Non-pigmented ciliary epithelial cell (primary cell): ENCODE measurements at places on chromosomes 1 and 21.

- no peak for DNase-seq
These were observed 64.5 kb downstream of the BCAR3 start for GRCh38 chr1:93616996-93617669.

DNA sequence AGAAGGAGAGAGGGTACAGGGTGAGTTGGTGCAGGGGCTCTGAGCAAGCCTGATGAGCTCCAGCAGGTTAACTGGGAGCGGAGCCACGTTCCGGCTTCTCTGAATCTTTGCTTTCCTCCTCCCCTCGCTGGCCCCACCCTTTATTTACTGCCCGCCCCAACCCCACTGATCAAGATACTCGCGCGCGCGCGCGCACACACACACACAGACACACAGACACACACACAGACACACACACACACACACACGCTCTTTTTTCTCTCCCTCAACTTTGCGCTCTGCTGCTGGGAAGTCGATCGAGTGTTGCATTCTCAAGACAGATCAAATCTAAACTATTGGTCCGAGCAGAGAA is at the start of gene GRIK1:
GRIK1 (minus strand) TSS at position 73 of the 352 bp plus-strand sequence.
- DNase-seq: no peak

GRCh38 chr1:222042120-222042519 is 300.2 kb upstream of the DUSP10 start:
- no peak for DNase-seq

- no peak for DNase-seq
These were observed 10.0 kb downstream of the NCF2 start for GRCh38 chr1:183580281-183580682.

GRCh38 chr1:195763907-195764374 is 844.3 kb downstream of the KCNT2 start:
- no peak for DNase-seq

GRCh38 chr1:179586107-179586823 is 5.4 kb upstream of the TDRD5 start:
- DNase-seq: no peak

GRCh38 chr1:12627296-12627695 is 9.3 kb upstream of the DHRS3 start:
- DNase-seq: no peak

GRCh38 chr1:10724052-10724494 is 72.4 kb downstream of the CASZ1 start:
- DNase-seq: no peak

GRCh38 chr1:100219883-100220282 is 29.8 kb downstream of the DBT start:
- no peak for DNase-seq
